ENCODE measurements at places on chromosomes 7 and 10.

DNA sequence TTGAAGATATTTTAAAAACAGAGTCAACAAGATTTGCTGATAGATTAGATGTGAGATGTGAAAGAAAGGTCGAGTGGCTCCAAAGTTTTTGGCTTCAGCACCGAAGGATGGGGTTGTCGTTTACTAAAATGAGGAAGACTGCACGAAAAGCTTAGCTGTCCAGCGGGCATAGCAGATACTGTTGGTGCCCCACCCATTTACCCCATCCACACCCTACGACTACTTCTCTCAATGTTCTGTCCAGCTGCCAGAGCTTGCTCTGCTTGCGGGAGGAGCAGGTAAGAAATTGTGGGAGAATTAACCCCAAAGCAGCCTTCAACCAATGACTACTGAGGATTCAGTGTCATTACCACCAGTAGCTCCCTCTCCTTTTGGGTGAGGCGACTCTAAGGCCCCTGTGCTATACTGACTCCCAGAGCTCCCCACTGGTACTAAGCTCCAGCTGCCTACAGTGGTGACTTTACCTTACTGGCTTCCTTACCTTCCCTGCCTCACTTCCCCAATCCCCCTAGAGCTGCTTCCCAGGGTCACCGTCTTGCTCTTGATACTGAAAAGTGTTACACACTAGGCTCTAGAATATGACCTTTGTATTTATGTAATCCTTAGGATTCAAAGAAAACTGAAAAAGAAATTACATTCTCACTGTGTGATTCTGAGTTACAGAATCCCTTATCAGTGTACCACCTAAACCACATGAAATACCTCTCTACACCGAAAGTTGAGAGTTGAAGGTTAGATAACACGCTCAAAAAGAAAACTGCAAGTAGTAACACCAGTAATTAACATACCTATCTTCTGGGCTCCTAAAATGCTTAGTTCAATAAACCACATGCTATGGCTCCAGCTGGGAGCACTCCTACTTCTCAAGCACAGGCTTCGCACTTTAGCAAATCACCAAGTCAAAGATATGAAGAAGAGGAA, 22.3 kb downstream of the CACUL1 start:
- DNase-seq: no peak

DNA sequence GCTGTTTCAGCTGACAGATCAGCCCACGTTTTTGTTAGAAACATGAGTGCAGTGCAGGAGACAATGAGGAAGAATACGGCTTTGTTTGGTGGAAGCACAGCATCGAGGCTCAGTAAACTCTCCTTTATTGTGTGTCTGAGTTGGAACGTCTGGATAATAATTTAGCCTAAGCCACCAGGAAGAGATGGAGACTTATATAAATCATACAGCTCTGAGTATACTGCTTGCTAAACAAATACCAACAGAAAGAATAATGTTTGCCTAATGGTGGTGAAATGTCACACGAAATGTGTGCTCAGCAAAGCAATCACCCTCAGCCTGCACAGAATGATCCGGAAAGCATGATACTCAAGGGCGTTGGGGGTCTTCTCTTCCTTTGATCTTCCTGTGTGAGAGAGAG, 664.1 kb upstream of the ADARB2 start:
- DNase-seq: no peak

DNA sequence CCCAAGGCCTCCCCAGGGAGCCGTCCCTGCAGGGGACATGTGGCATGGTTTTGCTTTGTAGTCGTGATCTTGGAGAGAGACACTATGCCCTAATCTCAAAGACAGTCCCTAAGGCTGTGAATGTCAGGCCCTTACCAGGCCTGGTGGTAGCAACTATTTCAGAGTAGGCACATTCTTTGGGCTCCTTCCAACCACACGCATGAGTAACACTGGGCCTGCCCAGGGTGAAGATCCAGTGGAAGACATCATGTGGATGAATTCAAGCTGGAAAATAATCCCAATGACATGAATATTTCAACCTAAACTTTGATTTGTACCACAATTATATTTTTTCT, 39.5 kb upstream of the INSIG1 start:
- no peak for DNase-seq

DNA sequence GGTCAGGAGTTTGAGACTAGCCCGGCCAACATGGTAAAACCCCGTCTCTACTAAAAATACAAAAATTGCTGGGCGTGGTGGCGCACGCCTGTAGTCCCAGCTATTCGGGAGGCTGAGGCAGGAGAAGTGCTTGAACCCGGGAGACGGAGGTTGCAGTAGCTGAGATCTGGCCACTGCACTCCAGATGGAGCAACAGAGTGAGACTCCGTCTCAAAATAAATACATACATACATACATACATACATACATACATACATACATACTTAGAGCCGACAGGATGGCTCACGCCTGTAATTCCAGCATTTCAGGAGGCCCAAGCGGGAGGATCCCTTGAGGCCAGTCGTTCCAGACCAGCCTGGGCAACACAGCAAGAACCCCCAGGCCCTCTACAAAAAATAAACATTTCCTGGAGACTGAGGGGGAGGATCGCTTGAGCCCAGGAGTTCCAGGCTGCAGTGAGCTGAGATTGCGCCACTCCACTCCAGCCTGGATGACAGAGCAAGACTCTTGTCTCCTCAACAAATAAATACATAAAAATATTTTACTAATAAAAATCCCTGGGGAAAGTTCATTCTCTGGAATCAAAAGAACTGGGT, 90.9 kb upstream of the TNRC18 start:
- no peak for DNase-seq

GRCh38 chr10:130411496-130412085, 275.4 kb downstream of the GLRX3 start:
- no peak for DNase-seq

DNA sequence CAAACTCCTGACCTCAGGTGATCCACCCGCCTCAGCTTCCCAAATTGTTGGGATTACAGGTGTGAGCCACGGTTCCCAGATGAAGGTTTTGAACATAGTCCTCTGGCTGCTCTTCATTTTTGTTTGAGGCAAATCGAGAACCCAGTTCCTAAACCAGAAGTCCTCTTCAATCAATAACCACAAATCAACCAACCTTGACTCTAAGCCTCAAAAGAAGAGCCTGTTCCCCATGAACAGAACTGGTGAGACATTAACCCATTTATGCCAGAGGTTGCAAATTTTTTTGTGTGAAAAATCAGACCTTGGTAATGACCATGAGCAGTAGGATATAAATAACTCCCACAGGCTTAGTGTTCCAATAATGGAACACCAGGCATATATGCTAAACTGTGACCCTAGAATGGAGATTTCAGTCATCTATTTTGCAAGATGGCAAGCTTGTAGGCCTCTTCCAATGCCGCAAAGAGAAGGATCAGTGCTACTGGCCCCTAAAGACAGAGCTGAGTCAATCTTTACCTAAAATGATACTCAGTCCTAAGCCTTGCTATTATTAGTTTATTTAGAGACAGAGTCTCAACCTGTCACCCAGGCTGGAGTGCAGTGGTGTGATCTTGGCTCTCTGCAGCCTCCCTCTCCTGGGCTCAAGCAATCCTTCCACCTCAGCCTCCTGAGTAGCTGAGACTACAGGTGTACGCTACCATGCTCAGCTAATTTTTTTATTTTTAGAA, 15.9 kb downstream of the KPNA7 start:
- no peak for DNase-seq

DNA sequence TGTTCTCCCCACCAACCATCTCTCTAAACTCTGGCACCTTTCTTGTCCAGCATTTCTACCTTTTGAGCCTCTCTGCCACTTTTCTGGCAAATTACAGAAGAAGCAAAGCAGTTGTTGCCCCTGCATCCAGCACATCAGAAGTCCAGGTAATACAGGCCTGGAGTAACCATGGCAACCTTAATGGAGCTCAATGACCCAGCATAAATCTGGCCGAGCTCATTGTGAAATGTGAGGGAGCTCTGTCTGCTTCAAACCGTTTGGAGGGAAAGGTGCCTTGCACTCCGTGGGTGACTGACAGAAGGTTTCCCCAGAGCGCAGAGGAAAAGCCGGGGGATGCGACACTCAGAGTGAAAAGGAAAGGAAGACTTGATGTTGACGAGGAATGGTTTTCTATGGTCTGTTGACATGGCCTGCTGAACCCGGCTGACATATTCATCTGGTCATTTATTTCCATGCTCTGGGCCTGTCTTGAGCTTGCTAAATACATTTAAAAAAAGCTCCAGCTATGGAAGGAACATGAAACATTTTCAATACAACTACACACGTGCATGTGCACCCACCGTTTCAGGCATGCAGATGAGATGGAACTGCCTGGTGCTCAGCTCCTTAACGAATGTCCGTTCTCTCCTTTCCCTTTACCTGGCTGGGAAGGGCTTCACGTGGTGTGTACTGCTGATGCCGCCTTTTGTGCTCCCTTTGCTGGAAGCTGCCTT, 74.9 kb downstream of the ADRA2A start:
- no peak for DNase-seq

- DNase-seq: no peak
Measured at GRCh38 chr10:103791858-103792257, 63.5 kb downstream of the SH3PXD2A start.

DNA sequence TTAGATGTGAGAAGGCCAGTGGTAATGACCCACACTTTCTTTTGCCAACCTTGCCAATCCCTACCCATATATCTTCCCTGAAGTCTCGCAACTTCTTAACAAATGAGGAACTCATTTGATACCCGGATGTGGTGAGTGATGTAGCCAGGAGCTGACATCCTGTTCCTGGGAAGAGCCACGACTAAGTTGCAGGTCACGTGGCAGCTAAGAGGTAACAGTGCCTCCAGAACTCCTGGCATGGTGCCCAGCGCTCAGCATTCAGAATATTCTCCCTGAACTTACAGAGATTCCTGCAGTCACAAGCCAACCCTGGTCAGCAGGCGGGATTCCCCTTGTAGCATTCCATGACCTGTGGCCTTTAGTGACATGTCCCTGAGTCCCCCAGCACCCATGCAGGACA, 282.5 kb downstream of the GALNT17 start:
- no peak for DNase-seq

GRCh38 chr7:25850735-25851134, 301.3 kb upstream of the NFE2L3 start:
- DNase-seq: no peak

DNA sequence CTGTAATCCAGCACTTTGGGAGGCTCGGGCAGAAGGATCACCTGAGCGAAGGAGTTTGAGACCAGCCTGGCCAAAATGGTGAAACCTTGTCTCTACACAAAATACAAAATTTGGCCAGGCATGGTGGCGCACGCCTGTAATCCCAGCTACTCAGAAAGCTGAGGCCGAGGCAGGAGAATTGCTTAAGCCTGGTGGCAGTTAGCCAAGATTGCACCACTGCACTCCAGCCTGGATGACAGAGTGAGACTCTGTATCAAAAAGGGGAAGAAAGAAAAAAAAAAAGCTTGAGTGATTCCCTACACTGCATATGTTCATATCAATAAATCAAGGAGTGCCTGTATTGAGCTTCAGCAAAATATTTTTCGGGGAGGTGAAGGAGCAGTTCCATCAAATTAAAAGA, 45.8 kb upstream of the SRRM3 start:
- DNase-seq: no peak

DNA sequence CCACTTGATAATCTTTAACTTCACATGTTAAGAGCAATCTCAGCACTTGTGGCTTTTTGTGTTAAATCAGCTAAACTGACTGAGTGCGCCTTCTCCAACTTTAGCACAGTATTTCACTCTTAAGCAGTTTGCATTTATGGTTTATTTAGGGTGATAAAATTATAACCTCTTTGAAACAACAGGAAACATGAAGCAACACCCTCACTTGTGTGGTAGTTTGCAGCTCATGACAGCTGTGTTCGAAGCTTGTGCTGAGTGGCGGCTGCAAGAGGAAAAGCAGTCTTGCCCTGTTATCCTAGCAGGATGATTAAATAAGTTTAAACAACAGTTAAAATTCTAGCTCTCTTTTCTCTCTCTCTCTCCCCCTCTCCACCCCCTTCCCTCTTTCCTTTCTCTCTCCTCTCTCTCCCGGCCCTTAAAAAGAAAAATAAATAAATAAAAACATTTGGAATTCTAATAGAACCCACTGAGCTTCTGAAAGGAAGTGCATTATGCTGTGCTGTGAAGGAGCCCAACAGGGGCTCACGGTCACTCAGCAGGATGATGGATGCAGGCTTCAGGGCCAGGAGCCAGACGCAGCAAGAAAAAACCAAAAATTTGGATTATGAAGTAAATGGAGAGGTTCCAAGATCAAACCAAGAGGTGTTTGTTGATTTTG, 25.2 kb downstream of the OGDH start:
- no peak for DNase-seq
